Stimulated activated CD4-positive, alpha-beta T cell treated with anti-CD3 and anti-CD28 coated beads, Interleukin-1b, Interleukin-23, amount 100 ng/mL, for 48 hours (primary cell): ENCODE measurements at places on chromosomes 13 and 19.

DNA sequence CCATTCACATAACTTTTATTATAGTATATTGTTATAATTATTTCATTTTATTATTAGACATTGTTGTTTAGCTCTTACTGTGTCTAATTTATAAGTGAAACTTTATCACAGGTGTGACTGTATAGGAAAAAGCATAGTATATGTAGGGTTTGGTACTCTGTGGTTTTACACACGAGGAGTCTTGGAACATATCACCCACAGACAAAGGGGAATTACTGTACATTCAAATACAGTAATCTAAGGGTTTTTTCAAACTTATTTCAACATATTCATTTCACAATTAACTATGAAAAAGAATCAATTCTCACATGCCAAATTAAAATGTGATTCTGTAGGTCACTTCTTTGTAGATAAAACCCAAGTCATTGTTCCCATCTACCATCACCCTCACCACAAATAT, 46.0 kb downstream of the RBM26 start:
- DNase-seq: no peak

DNA sequence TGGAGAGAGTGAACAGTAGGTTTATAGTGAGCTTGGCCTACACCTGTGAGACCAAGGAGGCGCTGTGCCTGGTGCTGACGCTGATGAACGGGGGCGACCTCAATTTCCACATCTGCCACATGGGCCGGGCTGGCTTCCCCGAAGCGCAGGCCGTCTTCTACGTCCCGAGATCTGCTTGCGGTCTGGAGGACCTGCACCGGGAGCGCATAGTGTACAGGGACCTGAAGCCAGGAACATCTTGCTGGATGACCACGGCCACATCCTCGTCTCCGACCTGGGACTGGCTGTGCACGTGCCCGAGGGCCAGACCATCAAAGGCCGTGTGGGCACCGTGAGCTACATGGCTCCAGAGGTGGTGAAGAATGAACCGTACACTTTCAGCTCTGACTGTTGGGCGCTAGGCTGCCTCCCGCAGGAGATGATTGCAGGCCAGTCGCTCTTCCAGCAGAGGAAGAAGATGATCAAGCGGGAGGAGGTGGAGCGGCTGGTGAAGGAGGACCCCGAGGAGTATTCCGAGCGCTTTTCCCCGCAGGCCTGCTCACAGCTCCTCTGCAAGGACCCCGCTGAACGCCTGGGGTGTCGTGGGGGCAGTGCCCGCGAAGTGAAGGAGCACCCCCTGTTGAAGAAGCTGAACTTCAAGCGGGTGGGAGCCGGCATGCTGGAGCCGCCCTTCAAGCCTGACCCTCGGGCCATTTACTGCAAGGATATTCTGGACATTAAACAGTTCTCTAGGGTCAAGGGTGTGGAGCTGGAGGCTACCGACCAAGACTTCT, 139.0 kb downstream of the ZDHHC20 start:
- DNase-seq: no peak

GRCh38 chr13:113089693-113090414, 15.7 kb upstream of the F7 start:
- DNase-seq: no peak

- DNase-seq: no peak
These were observed 562.8 kb downstream of the SLITRK6 start for GRCh38 chr13:85236413-85236812.

GRCh38 chr13:30148171-30148754, 159.1 kb downstream of the KATNAL1 start:
- DNase-seq: peak; percentile 45

- DNase-seq: no peak
These were observed 2.9 kb upstream of the MTUS2 start for GRCh38 chr13:28817204-28817603.

GRCh38 chr13:65912516-65912915, 1317.6 kb downstream of the PCDH9 start:
- no peak for DNase-seq

DNA sequence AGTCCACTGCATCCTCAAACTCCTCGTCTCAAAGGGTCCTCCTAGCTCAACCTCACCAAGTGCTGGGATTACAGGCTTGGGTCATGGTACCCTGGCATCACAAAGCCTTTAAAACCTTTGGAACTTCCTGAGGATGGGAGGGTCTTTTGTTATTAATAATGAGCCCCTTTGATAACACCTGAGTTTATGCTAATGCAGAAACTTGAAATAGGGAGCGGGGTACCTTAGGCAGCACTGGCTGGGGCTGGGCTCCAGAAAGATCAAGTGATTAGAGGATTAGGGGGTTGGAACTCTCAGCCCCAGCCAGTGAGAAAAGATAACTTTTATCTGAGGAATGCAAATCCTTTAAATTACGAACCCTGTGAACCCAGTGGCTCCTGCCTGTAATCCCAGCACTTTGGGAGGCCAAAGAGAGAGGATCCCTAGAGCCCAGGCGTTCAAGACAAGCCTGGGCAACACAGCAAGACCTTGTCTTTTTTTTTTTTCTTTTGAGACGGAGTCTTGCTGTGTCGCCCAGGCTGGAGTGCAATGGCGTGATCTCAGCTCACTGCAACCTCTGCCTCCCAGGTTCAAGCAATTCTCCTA, 9.3 kb upstream of the PSPC1 start:
- no peak for DNase-seq

- DNase-seq: no peak
These were observed 2744.8 kb upstream of the PCDH20 start for GRCh38 chr13:64160479-64160878.

DNA sequence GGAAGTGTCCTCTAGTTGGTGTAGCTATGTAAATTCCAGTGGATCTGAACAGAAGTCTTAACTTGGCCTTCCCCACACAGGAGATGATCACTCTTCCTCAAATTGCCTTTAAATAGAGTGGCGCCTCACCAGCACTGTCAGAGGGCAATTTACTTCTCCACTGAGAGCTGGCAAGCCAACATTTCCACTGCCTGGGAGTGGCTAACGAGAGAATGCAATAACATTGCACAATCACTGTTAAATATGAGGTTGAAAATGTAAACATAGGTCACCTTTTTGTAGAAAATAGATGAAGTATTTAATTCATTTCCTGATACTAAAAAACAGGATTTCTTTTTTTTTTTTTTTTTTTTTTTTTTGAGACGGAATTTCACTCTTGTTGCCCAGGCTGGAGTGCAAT, 55.4 kb upstream of the UBL3 start:
- DNase-seq: no peak

DNA sequence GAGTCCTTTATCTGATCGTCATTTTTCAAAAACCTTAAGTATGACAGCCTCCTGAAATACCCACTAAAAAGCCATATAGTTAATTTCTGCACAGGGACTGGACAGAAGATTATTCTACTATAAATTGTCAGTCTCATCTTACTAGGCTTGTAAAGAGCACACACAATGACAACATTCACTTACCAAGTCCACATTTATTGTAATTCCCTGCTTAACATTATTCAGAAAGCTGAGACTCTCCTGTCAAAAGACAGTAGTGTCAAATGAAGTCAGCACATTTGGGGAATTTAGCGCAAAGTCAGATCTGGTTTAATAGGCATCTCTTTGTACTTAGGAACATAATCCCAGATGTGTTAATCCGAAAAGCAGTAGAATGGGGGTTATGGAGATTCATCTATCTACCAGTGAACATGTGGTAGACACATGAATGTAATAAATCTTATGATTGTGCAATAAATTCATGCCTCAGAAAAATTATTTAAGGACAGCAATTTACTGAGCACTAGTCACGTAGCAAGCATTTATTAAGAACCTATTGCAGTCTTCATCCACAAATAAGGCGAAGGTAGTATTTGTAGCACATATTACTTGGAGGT, 224.6 kb upstream of the GPC6 start:
- DNase-seq: no peak

- DNase-seq: peak; percentile 46
These were observed 15.3 kb downstream of the TTYH1 start for GRCh38 chr19:54430306-54431254.

DNA sequence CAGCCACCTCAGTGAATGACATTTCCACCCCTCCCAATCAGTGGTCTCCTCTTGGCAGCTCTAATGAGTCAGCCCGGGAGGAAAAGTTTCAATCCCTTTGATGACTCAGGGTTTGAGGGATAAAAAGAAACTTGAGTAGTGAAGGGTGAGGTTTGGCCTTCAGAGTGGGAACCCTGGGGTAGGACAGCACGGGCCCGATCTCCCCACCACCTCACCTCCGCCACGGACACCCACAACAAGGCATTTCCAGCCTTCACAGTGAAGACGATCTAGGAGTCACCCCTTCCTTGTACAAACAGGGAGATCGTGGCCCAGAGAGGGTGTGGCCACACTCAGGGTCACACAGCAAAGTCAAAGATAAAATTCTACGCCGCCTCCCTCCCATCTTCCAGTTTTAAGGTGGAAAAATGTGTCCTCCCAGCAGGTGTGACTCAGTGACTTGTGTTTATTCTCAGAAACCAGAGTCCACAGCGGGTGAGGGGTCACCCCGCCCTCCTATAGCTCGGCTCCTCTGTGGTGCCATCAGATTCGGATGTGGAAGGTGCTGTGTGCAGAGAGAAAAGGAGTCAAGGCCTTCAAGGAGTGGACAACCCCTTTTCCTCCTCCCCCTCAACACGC, 12.3 kb downstream of the CIB3 start:
- DNase-seq: peak; percentile 68

GRCh38 chr19:47776568-47776967, 1.9 kb upstream of the SELENOW start:
- no peak for DNase-seq

DNA sequence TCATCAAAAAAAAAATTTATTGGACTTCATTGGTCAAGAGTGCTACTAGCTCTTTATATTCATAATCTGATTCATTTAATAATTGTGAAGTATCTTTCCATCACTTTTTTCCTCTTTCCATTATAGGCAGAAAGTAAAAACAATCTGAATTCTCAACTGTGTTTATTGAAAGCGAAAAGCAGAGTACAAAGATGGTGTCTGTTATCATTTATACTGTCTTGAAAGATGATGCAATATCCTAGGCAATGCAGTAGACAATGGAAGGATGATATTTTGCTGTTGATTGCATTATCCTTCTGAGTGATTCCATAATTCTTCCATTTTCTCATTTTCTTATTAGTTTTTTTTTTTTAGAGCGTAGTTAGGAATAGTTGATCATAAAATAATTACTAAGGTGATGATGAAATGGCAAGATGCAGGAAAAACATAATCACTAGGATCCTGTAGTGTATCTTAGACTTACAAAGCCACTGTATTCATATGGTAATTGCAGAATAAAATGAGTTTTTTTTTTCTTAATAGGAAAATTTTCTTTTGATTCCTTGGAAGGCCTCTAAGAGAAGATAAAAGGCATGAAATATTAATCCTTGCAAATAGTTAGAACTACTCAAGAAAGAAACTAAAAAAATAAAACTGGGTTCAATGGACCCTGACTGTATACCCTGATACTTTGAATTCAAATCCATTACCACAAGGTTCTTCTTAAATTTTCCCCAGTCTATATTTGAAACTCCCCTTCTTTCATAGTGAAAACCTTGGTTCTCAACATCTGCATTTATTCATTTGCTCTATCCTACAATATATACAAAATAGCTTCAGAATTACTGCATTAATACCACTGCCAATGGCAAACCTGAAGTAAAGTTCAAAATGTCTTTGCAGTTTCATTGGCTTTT, 11.6 kb downstream of the URI1 start:
- no peak for DNase-seq

- DNase-seq: no peak
These were observed 917.4 kb upstream of the MIR17HG start for GRCh38 chr13:90430127-90430526.

- no peak for DNase-seq
These were observed 131.6 kb downstream of the COG6 start for GRCh38 chr13:39787086-39787487.

DNA sequence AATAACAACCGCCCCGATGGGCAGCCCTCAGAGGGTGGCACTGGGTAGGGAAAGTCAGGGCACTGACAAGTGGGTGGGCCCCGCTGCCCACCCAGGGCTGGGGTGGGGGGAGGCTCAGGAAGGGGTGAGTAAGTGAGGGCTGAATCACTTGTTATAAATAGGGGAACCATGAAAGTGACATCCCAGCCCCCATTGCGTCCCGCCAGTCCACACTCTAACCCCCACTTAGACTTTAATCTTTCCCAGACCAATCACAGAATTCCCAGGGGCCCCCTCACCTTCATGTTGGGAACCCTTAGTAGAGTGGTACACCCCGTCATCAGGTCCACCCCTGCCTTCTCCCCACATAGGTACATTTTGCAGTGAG, 37.0 kb upstream of the NANOS3 start:
- no peak for DNase-seq

DNA sequence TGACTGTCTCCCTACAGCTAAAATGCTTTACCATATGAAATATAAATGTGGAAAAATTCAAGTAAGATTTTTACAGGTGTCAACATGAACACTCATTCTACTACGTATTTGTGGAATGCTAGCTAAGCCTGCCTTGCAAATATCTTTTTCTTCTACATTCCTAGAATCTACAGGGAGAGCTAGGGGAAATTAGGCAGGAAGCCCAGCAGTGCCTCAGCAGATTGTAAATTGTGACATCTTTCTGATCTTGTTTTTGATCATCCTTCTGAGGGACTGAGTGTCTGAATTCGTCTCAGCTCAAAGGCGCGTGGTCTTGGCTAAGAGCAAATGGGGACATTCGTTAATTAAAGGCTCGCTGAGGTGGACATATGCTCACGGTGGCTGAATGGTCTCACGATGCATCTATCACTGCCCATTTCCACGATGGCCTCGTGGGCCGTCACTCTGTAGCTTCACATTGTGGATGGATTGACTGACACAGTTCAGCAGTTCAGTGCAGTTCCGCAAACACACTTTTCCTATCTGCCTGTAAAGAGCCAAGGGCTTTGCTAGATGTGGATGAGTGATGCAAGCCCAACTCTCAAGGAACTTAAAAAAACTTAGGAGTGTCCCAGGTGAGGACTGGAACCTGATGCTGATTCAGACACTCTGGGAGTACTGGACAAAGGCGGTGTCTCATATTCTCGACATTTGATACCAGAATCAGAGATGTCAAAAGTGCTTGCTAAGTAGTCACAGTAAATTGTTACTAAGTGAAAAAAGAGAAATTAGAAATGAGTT, 562.5 kb downstream of the EFNB2 start:
- no peak for DNase-seq

DNA sequence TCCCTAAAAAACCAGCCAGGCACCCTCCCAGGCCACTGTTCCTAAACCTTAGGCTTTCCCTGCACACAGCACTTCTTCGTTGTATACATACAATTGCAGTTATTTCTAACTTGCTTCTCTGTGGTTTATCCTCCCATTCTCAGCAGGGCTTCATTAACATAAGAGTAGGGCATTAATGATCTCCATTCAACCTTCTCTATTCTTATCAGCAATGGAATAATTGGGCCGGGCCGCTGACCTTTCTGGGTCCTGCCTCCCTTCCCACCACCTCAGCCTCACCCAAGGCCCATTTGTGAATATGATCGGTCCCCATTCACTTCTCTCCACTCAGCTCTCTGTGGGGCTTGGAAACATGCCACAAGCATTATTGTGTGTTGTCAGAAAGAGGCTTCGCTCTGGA, 184.2 kb downstream of the SUCLA2 start:
- DNase-seq: no peak

GRCh38 chr13:96741779-96742178, 252.5 kb downstream of the OXGR1 start:
- no peak for DNase-seq

- DNase-seq: no peak
These were observed 37.4 kb downstream of the NAXD start for GRCh38 chr13:110652764-110653163.
